ENCODE measurements at places on chromosomes 6 and 20.
A peak's percentile ranks its signal among the peaks of the same experiment; 100 is the strongest.

GRCh38 chr6:30206799-30207618, 6.2 kb downstream of the TRIM26 start:
- no peak for DNase-seq

- no peak for DNase-seq
Measured at GRCh38 chr6:43742285-43742684, 27.7 kb upstream of the VEGFA start.

DNA sequence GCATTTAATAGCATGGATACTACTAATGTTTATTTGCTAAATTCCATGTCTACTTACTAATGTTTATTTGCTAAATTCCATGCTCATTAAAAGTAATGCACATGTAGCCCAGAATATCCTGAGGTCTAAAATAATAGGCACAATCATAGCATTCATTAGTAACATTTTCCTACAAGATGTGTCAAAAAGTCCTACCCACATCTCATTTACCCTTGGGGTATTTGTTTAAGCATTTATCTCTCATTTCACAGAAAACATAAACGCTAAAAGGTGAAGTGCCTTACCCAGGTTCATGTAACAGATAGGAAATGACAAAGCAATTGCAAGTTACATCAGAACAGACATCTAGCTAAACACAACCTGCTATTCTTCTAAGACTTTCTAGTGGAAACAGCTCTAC, 457.1 kb downstream of the HACE1 start:
- no peak for DNase-seq

- DNase-seq, result no peak
Measured at GRCh38 chr20:50618537-50618936, 72.8 kb downstream of the RIPOR3 start.

DNA sequence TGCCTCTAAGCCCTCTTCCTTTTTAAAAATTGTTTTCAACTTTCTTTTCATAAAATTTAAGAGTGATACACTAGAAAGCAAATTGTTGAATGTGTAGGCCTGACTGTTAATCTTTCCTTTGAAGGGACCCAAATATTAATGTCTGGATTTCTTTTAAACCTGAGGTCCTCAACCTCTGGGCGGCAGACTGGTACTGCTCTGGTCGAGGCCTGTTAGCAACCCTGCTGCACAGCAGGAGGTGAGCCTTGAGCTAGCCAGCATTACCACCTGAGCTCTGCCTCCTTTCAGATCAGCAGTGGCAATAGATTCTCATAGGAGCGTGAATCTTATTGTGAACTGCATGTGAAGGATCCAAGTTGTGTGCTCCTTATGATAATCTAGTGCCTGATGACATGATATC, 191.2 kb downstream of the MANEA start:
- DNase-seq, result no peak

- no peak for DNase-seq
Measured at GRCh38 chr6:46056906-46057529, 41.4 kb upstream of the CLIC5 start.

DNA sequence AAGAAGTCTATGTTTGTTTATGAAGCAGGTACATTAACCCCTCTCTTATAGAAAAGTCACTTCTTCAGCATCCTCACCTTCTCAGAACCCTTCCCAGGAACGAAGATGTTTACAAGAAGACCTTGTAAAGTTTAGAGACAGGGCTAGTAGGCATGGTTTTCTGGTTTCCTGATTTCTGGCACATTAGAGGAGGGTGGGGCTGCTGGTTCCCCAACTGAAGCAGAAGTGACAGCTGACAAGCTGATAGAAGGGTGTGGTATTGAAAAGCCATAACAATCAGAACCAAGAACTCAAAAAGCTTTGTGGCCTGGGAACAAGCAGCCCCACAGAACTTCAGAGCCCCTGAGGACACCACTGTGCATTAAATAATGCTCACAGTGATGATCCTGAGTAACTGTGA, 91.2 kb downstream of the RTN4IP1 start:
- DNase-seq, result no peak

- no peak for DNase-seq
Measured at GRCh38 chr20:38642498-38642897, 40.9 kb downstream of the ARHGAP40 start.

GRCh38 chr6:45495429-45496084, 117.8 kb upstream of the SUPT3H start:
- no peak for DNase-seq

- DNase-seq, result no peak
Measured at GRCh38 chr6:21348504-21349195, 244.9 kb upstream of the SOX4 start.

GRCh38 chr6:14476793-14477531, 359.4 kb downstream of the CD83 start:
- DNase-seq, result no peak

- no peak for DNase-seq
Measured at GRCh38 chr6:2078888-2079287, 166.5 kb downstream of the GMDS start.

DNA sequence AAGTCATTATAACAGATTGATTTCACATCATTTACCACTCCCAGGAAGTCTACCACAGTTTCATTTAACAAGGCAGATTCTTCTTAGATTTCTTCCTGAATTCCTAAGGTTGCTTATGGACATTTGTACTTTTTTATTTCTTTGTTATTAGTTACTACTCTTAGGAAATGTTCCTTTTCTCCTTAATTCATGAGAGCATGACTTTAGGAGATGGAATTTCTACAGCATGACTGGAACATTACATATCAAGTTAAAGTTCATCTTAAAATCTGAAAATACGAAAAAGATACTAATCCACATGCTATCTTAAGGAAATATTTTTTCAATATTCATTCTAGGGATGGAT, 22.3 kb downstream of the CNKSR3 start:
- DNase-seq, result no peak

DNA sequence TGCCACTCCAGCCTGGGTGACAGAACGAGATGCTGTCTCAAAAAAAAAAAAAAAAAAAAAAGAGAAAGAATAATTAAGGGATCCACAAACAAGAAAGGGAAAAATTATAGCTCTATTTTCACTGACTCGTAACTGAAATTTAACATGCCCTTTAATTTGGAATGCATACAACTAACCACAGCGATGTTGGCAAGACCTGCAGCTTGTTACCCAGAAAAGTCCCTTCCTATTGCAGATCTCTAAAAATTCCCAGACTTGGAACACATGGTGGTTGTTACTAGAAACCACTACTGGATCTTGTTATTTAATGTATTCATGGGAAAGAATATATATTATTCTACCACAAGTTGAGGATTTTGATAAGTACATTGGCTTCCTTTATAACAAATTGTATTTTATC, 27.8 kb upstream of the SMIM28 start:
- no peak for DNase-seq

DNA sequence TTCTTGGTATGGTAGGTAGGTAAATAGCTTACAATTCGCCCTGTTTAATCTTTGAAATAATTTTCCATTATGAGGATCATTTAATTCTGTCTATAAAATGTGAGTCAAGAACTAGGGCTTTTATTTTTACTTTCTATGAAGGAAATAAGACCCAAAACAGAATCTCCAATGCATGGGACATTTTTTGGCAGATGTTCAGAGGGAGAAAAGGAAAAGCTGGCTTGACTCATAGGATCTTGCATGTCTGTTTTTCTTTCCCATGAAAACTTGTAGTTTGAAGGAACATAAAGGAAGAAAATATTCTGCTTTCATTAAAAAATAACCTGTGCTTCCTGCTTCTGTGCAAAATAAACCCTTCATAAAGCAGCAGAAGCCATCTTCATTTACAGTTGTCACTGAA, 143.1 kb upstream of the INSM1 start:
- DNase-seq, result no peak

DNA sequence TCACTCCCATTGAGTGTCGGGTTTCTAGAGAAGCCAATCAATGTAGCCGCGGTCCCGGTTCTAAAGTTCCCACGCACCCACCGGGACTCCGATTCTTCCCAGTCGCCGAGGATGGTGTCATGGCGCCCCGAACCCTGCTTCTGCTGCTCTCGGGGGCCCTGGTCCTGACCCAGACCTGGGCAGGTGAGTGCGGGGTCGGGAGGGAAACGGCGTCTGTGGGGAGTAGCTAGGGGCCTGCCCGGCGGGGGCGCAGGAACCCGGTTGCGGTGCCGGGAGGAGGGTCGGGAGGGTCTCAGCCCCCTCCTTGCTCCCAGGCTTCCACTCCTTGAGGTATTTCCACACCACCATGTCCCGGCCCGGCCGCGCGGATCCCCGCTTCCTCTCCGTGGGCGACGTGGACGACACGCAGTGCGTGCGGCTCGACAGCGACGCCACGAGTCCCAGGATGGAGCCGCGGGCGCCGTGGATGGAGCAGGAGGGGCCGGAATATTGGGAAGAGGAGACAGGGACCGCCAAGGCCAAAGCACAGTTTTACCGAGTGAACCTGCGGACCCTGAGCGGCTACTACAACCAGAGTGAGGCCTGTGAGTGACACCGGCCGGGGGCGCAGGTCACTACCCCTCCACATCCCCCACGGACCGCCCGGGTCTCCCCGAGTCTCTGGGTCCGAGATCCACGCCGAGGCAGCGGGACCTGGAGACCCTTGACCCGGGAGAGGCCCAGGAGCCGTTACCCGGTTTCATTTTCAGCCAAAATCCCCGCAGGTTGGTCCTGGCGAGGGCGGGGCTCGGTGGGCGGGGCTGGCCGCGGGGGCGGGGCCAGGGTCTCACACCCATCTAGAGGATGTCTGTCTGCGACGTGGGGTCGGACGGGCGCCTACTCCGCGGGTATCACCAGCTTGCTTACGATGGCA, 35.2 kb upstream of the HLA-G start:
- peak; percentile 7 for DNase-seq

- no peak for DNase-seq
Measured at GRCh38 chr6:108171291-108171917, 5.6 kb downstream of the NR2E1 start.

Measured in anterior cingulate cortex (tissue), 58 donors.